Activated CD4-positive, alpha-beta T cell treated with anti-CD3 and anti-CD28 coated beads, Interleukin-2, amount 50 U/mL, for 1 hour (primary cell): ENCODE measurements at places on chromosomes 4 and X.

DNA sequence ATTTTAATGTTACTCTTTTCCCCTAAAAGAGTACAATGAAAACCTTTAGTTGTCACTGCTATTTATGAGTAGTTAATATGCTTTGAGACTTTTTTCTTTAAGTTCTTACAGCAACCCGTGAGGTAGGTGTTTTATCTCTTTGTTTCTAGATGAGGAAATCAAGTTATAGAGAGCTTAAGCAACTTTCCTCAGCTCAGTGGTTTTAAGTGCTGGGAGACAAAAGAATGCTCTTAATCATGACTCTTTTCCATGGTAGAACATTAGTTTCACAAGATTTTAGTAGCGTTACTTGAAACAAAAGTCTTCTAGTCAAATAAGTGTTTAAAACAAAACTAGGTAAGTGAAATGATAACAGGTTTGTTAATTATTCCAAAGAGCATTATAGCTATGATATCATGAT is 354.7 kb upstream of the PITX2 start:
- DNase-seq = no peak

DNA sequence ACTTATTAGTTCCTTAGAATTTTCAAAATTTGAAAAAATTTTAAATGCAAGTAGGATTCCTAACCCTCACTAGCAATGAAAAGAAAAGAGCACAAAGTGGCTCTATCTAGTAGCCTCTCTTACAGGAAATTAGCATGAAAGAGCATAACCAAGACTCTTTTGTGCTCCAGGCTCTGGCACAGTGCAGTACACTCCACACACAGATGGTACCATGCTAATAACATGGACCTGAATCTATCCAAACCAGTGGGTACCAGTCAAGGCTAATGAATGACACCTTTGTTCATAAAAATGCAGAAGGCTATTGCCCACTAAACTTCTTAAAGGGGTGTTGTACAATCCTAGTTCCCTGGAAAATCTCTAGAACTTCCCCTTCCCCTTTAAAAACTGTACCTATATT is 119.0 kb downstream of the MANBA start:
- DNase-seq = no peak

DNA sequence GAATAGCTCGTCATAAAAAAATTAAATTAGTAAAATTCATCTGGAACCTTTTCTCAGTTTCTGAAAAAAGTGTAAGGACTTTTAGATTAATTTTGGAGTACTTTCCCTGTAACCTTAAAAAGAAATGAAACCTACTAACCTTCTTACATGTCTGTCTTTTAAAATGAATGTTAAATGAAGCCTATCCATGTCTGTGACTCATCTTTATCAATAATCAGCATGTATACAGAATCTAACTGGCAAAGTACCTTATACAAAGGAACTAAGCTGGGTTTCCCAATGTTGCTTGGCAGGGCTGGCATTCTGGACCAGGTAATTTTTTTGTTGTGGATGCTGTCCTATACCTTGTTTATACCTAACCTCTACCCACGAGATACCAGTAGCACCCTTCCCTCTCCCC is 13.6 kb downstream of the FBXW7 start:
- DNase-seq = no peak

DNA sequence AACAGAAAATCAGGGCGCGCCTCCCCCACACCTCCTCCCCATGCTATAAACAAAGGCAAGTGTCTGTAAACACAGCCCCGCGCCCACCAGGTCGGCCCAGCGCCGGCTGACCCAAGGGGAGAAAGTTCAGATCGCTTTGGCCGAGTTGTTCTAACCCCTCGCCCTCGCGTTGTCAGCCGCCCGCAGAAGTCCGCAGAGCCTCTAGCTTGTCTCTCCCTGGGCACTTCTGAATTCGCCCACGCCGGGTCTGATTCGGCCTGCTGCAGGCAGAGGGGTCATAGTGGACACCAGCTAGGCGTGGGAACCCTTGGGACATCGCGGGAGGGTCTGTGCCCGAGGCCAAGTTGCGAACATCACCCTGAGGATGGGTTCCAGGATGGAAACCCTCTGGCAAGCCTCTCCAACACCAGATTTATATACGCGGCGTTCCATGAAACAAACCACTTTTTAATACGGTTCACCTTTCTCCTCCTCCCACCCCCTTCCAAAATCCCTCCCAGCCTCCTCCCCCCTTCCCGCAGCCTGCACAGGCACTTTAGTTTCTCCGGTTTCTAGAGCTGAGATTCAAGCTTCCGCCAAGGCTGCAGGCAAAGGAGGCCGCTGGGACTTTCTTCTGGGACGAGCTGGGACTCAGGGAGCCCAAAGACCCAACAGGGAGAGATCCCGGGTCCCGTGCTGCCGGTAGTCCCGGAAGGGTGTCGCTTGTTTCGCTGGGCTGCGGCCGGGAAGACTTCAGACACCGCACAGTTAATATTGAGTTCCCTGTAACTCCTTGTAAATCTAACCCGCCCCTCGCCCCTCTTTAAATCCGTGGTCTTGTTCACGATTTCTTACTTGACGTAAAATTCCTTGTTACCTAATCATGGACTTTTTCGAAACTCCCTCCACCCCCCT is 4.7 kb downstream of the HAND2 start:
- DNase-seq = no peak

DNA sequence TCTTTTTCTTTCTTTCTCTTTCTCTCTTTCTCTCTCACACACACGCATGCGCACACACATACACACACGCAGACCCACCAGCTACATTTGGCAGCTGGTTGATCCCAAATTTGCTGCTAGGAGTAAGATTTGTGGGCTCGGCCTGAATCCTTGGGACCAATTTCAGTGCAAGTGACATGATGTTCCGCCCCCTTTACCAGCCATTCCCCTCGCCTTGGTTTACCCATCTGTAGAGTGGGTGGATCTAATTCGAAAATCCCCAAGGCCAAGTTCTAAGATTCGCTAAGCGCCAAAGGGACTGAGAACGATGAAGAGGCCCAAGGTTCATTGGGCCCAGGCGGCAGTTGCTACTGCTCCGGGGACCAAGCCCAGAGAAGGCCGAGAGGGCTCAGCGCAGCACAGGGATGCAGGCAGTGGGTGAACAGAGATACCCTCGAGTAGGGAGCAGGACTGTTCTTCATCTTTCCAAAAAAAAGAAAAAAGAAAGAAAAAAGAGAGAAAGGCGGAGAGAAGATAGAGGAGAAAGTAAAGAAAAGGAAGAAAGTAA is 5.8 kb downstream of the NKX3-2 start:
- DNase-seq = no peak

DNA sequence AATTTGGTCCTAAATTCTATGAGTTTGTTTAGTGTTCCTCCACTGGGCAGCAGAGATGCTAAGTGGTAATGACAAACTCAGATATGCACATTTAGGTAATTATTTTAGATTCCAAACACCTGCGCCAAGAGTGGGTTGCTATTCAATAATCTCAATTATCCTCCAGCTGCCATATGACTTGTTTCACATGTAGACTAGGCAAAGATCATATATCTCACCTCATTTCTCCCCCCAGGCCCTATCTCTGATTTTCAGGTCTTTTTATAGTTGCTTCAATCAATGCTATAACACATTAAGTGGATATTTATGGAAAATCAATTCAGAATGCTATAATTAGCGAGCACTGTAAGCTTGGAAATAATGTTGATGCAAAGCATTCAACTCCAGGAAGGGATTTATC is 217.6 kb downstream of the KCTD8 start:
- no peak for DNase-seq

- no peak for DNase-seq
Measured at GRCh38 chrX:22134681-22135080, 102.6 kb downstream of the PHEX start.

GRCh38 chr4:65976287-65976686 is 306.0 kb upstream of the EPHA5 start:
- DNase-seq = no peak

DNA sequence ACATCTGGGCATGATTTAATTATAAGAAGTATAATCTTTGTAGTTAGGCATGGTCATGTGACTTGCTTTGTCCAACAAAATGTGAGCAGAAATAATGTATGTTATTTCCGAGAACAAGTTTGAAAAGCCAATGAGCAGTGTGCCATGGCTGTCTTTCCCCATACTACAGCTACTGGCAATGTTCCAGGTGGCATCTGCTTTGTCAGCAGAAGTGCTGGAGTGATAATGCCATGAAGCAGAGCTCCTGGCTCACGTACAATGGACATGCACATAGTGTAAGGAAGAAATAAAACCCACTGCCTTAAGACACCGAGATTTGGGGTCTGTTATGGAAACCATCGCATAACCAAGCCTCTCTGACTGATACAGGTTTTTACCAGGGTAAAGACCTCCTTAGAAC is 212.6 kb upstream of the RASGEF1B start:
- DNase-seq = no peak

- peak; percentile 49 for DNase-seq
Measured at GRCh38 chrX:65581661-65582339, 47.2 kb upstream of the LAS1L start.

DNA sequence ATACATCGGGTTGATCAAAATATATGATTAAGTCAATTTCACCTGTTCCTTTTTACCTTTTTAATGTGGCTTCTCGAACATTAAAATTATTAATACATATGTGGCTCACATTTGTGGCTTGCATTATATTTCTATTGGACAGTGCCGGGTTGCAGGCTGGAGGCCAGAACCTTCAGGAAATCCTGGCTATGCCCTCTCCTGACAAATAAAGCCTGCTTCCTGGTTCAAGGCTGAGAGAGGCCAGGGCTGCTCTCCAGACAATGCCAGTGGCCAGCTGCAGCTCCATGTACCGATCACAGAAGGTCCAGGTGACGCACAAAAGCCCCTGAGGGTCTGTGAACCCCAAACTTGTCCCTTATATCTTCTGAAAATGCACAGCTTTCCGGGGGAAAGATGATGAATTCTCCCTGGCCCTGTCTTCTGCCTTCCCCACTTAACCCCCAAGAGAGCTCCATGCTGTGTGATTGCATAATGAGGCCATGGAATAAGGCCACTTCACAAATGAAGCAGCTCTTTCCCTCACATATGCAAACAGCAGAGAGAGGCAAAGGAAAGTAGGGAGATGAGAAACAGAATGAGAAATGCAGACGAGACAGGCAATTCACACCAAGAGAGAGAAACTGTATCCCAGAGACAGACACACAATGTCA is 241.2 kb downstream of the BCOR start:
- DNase-seq = no peak

- no peak for DNase-seq
Measured at GRCh38 chr4:19698961-19699360, 552.7 kb upstream of the SLIT2 start.

GRCh38 chrX:107823456-107823855 is 2.2 kb upstream of the MID2 start:
- DNase-seq = no peak

GRCh38 chrX:69968950-69969349 is 80.8 kb downstream of the AWAT2 start:
- no peak for DNase-seq

- no peak for DNase-seq
Measured at GRCh38 chr4:101282076-101282844, 65.1 kb downstream of the PPP3CA start.

DNA sequence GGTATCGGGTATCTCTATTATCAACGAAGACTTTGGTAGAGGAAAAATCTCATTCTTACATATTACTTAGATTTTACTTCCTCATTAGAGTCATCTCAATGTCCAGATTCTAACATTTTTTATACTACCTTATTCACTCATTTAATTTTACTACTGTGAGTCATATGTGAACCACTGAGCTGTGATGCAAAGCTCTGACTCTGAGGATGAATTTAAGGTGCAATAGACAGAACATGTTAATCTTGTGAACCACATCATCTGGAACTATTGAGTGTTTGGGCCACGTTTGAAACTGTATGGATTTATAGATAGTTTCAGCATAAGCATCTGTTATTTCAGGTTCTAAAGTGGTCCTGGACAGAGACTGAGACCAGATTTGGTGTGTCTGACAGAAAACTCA is 78.4 kb downstream of the PWWP3B start:
- DNase-seq = no peak

DNA sequence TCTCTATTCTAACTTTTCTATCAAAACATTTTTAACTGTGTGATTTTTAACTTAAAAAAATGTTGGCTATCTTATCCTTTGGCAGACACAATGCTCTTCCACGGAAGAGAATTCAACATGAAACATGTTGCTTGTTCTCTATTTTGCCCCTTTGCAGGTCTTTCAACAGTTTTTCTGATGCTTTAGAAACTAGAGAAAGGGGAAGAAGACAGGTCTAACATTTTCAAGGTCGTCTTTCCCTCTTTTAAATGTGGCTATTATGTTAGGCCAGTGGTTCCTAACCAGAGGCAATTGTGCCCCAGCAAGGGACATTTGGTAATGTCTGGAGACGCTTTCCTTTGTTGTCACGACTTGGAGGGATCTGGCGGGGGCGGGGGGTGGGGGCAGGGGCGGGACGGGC is 95.0 kb downstream of the SH3KBP1 start:
- no peak for DNase-seq

DNA sequence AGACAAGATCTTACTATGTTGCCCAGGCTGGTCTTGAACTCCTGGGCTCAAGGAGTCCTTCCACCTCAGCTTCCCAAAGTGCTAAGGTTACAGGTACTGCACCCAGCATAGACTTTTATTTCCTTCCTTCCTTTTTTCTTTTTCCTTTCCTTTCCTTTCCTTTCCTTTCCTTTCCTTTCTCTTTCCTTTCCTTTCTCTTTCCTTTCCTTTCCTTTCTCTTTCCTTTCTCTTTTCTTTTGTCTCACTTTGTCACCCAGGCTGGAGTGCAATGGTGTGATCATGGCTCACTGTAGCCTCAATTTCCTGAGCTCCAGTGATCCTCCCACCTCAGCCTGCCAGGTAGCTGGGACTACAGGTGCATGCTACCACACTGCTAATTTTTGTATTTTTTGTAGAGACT is 19.4 kb downstream of the DLG3 start:
- DNase-seq = no peak

- peak; percentile 63 for DNase-seq
Measured at GRCh38 chrX:153662266-153662665, 11.3 kb downstream of the PNCK start.

DNA sequence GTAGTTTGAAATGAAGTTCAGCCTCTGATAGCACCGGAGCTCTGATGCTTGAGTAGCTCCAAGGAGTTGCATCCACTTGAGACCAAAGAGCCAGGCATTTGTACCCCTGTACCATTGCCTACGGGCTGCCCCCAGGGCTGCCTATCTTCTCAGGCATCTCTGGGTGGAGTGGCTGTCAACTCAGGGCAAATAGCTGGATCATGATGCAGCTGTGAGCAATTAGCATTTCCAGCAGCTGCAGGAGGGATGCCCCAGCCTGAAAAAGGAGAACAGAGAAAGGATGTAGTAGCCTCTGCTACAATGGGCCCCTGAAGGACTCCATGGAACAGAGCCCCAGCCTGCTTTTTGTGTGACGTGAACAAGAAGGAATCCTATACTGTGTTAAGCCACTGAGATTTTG is 492.6 kb downstream of the BCOR start:
- DNase-seq = no peak

DNA sequence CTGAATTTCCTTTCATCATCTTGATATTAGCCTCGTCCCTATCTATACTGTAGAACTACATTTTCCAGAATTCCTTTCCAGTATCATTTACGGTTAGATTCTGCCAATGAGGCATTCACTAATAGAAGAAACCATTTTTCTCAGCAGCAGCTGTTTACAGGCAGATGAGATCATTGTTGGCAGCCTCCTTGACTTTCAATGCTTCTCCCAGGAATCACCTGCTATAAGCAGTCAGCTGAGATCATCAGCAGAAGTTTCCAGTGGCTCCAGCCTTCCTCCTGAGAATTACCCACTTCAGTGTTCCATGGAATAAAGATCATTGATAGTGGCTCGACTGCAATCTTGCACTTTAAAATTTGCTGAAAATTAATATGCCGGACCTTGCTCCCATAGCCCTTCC is 157.3 kb upstream of the TET2 start:
- DNase-seq = no peak
